Activated naive CD4-positive, alpha-beta T cell treated with anti-CD3 and anti-CD28 coated beads, Interleukin-2, amount 50 U/mL, for 16 hours (primary cell): ENCODE measurements at places on chromosomes 1 and 21.

- no peak for DNase-seq
Observed at GRCh38 chr1:92934395-92935378, 26.6 kb downstream of the DIPK1A start.

GRCh38 chr1:223087291-223088255 lies 55.5 kb downstream of the TLR5 start:
- no peak for DNase-seq

- no peak for DNase-seq
Observed at GRCh38 chr1:15678578-15678977, 5.5 kb upstream of the PLEKHM2 start.

- no peak for DNase-seq
Observed at GRCh38 chr21:41537356-41537755, 29.4 kb upstream of the TMPRSS2 start.

DNA sequence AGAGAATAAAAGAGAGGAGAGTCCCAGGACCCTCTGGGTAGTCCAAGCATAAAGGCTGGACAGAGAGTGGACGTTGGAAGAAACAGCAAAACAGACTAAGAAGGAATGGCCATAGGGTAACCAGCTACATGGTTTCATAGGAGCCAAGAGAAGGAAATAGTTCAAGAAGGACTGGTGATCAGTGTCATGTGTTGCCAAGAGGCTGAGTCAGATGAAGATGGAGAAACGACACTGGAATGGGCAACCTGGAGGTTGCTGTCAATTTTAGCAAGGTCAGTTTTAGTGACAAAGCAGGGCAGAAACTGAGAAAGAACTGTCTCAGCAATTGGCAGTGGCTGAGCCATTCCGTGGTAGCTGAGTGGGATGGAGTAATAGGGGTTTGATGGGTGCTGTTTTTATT lies 41.4 kb downstream of the HMGB4 start:
- no peak for DNase-seq

GRCh38 chr1:29254346-29254745 lies 18.0 kb downstream of the PTPRU start:
- no peak for DNase-seq

DNA sequence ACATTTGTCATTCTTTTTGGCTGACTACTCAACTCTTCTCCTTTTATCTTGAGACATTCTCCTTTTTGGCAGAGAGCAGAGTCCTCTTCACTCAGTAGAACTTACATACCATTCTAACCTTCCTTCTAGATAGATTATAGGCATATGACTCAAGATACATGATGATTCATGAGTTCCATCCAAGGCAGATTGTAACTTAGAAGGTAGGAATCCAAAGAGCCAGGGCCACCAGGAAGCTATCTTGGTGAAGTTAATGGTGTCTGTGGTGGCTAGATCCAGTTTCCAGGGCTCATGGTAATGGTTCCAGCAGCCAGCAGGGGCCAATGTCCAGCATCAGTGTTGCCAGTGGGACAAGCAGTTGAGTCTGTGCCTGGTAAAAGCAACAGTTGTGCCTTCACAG lies 76.1 kb upstream of the KIAA0040 start:
- DNase-seq = no peak

- no peak for DNase-seq
Observed at GRCh38 chr1:169529068-169529642, 43.4 kb upstream of the SLC19A2 start.

DNA sequence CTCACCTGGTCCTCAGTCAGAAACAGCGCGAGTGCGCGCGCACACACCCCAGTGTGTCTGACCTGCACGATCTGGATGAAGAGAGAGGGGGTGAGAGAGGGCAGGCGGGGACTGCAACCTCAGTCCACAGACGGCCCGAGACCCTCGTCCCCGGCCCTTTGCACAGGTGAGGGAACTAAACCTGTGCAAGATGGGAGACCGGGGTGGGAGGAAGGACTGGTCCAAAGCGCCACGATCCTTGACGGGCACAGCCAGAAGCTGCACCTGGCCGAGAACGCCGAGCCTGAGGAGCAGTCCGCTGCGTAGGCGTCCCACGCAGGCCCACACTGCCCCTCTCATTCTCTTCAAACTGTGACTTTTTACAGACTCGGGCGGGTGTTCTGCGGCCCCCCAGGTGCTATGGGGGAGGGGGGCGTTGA lies 519 bp upstream of the IQCC start:
- no peak for DNase-seq

- DNase-seq = no peak
Observed at GRCh38 chr1:150256554-150257341, 826 bp upstream of the CA14 start.

DNA sequence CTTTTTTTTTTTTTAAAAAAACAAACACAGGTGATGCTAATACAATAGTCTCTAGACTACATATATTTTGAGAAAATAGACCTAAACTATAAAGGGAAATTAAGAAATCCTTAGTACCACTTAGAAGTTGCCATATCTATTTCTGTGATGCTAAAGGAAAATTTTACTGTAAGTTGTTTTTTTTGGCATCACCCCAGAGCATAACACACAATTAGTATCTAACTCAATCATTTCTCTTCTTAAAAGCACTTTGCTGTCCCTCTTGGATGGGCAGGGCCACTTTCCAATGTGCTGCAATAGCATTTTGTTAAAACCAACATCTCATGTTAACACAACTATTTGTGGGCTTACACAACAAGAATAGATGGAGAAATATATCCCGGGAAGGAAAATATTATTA lies 91.9 kb downstream of the GABPA start:
- no peak for DNase-seq
